Pancreas (tissue), 10 donors: ENCODE measurements at places on chromosomes 1 and 21. TPM values are rescaled to one million over a fixed set of nuclear protein-coding genes. Genes with fewer than 3 reads are reported as not detected.

The GSTM5 gene
- 0.94 TPM for total RNA-seq

The SV2A gene
- 1.7 TPM for total RNA-seq

The CYP4X1 gene
- total RNA-seq, result 1.6 TPM

The RAP1GAP gene
- 59.6 TPM for total RNA-seq

The TIE1 gene
- total RNA-seq, result 6.2 TPM

The VAMP3 gene
- total RNA-seq, result 27.2 TPM

The PCAT6 gene
- total RNA-seq, result 0.87 TPM

The HUNK gene
- total RNA-seq, result 10.1 TPM

GRCh38 chr1:100769906-100770646, 50.5 kb downstream of the VCAM1 start:
- H3K27ac ChIP-seq, result no peak overlapping the region
- no peak for DNase-seq
- H3K27me3 ChIP-seq, result no peaks in the 10 kb centered on the region
- H3K36me3 ChIP-seq, result no peaks in the 10 kb centered on the region
- H3K4me3 ChIP-seq, result no peak overlapping the region

DNA sequence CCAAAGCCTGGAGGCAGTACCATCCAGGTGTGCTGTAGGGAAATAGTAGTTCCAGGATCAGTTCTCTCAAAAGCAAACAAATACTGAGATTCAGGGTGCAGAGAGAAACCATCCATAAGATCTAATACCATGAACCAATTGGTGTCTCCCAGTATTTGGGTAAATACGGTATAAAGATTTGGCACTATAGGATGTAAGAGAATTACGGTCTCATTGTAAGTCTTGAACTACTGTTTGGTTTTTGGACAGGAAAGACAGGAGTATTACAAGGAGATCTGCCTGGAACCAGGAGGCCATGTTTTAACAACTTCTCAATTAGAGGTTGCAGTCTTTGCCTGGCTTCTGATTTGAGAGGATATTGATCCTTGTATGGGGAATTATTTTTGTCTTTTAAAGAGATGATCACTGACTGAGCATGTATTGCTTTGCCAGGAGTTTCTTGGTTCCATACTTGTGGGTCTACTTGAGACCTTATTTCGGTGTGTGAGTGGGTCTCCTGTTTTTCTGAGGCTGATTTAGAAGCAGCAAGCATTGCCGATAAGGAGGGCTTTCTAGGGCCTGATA, 10.2 kb downstream of the AADACL4 start:
- no peak overlapping the region for H3K4me3 ChIP-seq
- H3K27ac ChIP-seq, result no peak overlapping the region
- no peak for DNase-seq
- no peaks in the 10 kb centered on the region for H3K36me3 ChIP-seq
- no peaks in the 10 kb centered on the region for H3K4me1 ChIP-seq

DNA sequence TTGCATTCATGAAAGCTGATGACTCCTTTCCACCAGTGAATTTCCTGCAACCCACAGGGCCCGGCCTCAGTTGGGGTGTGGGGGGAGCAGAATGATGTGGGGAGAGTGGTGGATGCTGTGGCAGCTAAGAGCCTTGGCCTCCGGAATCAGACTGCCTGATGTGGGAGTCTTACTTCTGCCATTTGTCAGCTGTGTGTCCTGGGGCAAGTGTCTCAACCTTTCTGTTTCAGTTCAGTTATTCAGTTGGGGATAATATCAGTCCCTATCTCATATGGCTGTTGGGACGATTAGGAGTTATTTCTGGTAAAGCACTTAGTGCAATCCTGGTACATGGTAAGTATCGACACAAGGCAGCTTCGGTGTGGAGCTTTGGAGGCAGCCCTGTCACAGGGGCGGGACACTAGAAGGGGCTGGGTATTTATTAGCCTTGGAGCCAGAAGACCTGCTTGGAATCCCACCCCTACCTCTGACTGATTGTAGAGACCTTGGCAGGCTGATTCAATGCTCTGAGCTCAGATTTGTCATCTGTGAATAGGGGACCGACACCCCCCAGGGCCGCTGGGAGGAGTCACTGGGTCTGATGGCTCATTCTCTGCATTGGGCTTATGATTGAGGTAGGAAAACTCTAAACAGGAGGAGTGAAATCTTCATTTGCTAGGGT, 19.6 kb downstream of the ARHGEF10L start:
- peak overlapping the region; percentile 68 for H3K27ac ChIP-seq
- H3K36me3 ChIP-seq, result no peaks in the 10 kb centered on the region
- no peak overlapping the region for H3K4me3 ChIP-seq

DNA sequence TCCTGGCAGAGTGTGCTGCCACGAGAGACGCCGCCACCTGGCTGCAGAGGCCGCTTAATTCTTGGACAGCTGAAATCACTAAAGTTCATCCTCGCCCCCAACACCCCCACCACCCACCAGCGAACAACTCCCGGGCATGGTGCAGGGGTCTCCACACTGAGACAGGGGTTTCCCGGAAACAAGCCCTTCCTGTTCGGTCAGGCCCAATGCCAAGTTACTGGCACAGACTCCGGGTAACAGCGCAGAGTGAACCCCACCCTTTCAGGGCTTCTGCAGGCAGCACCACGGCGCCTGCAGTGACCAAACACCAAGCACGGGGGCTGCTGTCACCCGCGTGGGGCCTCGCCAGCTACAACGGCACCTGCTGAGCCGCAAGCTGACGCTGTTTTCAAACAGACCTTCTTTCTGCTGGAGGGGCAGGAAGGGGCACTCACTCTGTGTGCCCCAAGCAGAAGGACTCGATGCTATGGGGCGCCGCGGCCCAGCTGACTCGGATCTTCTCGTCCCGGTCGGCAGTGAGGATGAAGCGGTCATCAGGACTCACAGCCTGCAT, 17.4 kb downstream of the WDR4 start:
- H3K4me1 ChIP-seq, result no peaks in the 10 kb centered on the region
- H3K4me3 ChIP-seq, result no peak overlapping the region
- H3K27ac ChIP-seq, result no peak overlapping the region
- DNase-seq, result no peak
- no peaks in the 10 kb centered on the region for H3K36me3 ChIP-seq

- no peak overlapping the region for H3K27ac ChIP-seq
- no peak for DNase-seq
- H3K4me3 ChIP-seq, result no peak overlapping the region
- H3K4me1 ChIP-seq, result no peaks in the 10 kb centered on the region
These were observed 34.4 kb upstream of the PSMB2 start for GRCh38 chr1:35675773-35676172.

GRCh38 chr1:203127666-203128430, at the start of gene ADORA1:
ADORA1 (plus strand) TSS chr1:203127726; CDS start chr1:203128842, 1,116 bp downstream.
- no peaks in the 10 kb centered on the region for H3K36me3 ChIP-seq
- peak; percentile 74 for DNase-seq
- H3K4me1 ChIP-seq, result peaks cover 11% of the 10 kb centered on the region
- no peaks in the 10 kb centered on the region for H3K27me3 ChIP-seq
- H3K4me3 ChIP-seq, result peak within 1 kb of the TSS; percentile 26
- H3K27ac ChIP-seq, result peak within 1 kb of the TSS; percentile 23

DNA sequence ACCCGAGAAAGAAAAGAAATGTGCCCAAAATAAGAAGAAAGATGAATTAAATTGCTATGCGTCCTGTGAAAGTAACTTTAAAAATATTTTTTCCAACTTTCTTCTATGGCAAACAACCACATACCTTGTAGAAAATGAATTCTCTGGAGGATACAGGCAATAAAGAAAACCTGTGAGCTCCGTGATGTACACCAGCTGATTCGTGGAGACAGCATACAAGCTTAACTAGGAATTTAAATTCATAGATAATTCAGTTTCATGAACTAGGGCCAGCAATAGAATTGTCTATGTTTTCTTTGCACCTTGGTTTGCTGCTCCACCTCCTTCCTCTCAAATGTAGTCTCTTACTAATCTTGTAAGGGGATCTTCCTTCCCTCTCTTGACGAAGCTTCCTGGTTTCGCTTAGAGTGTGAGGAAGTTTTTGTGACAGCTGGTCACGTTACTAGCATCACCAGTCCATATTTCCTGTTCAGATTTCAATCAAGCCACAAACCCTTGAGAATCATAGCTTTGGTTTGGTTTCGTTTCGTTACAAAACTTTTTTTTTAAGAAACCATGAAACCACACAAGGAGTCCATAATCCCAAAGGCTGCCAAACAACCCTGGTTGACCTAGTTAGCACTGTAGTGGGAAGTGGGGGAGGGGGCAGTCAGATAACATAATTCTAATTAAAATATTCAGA, 35.8 kb downstream of the GREM2 start:
- no peaks in the 10 kb centered on the region for H3K4me1 ChIP-seq
- H3K27ac ChIP-seq, result no peak overlapping the region
- H3K27me3 ChIP-seq, result no peaks in the 10 kb centered on the region
- DNase-seq, result no peak

GRCh38 chr21:33268737-33269441, 2.7 kb downstream of the IL10RB start:
- peaks cover 20% of the 10 kb centered on the region for H3K4me1 ChIP-seq
- H3K36me3 ChIP-seq, result no peaks in the 10 kb centered on the region
- no peaks in the 10 kb centered on the region for H3K27me3 ChIP-seq
- H3K27ac ChIP-seq, result no peak overlapping the region

DNA sequence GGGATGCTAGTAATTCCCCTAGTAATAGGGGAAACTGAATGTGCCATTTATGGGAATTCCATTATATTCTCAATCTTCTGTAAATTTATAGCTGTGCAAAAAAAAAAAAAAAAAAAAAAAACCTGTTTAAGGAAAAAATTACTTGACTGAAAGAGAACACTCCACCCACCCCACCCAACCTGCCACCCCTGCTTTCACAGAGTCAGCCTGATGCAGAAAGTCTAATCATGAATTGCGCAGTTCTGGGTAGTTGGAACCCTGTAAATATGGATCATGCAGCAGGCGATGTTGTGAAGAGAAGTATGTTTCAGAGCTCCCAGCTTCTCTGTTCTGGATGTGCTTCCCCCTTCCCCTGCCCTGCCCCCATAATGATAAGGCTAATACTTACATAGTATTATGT, 19.6 kb upstream of the LAMC2 start:
- H3K4me1 ChIP-seq, result no peaks in the 10 kb centered on the region
- no peaks in the 10 kb centered on the region for H3K27me3 ChIP-seq
- no peak overlapping the region for H3K27ac ChIP-seq
- DNase-seq, result no peak

GRCh38 chr1:10727751-10728232, 68.7 kb downstream of the CASZ1 start:
- H3K4me3 ChIP-seq, result no peak overlapping the region
- peaks cover 39% of the 10 kb centered on the region for H3K4me1 ChIP-seq
- no peaks in the 10 kb centered on the region for H3K36me3 ChIP-seq
- DNase-seq, result no peak
- H3K27ac ChIP-seq, result peak overlapping the region; percentile 70
- no peaks in the 10 kb centered on the region for H3K27me3 ChIP-seq

GRCh38 chr1:182107209-182107608, 45.7 kb upstream of the ZNF648 start:
- no peak overlapping the region for H3K4me3 ChIP-seq
- H3K4me1 ChIP-seq, result no peaks in the 10 kb centered on the region
- H3K27ac ChIP-seq, result no peak overlapping the region
- H3K27me3 ChIP-seq, result no peaks in the 10 kb centered on the region

GRCh38 chr1:65866439-65866838, 73.7 kb downstream of the PDE4B start:
- H3K36me3 ChIP-seq, result no peaks in the 10 kb centered on the region
- no peak for DNase-seq
- H3K27me3 ChIP-seq, result no peaks in the 10 kb centered on the region
- no peak overlapping the region for H3K4me3 ChIP-seq
- H3K4me1 ChIP-seq, result no peaks in the 10 kb centered on the region

GRCh38 chr1:152756872-152757271, 953 bp upstream of the KPRP start:
- H3K4me3 ChIP-seq, result no peak overlapping the region
- H3K27me3 ChIP-seq, result peaks cover 10% of the 10 kb centered on the region
- DNase-seq, result no peak
